Thyroid gland (tissue), 4 donors: ENCODE measurements at places on chromosomes 12 and 14. TPM values are rescaled to one million over a fixed set of nuclear protein-coding genes. Genes with fewer than 3 reads are reported as not detected.
A peak's percentile ranks its signal among the peaks of the same experiment; 100 is the strongest.

TSHR gene
- total RNA-seq, result 551 TPM

FGF23 gene
- total RNA-seq, result not detected

AHNAK2 gene
- total RNA-seq, result 8.9 TPM

TAS2R9 gene
- total RNA-seq, result not detected

DNA sequence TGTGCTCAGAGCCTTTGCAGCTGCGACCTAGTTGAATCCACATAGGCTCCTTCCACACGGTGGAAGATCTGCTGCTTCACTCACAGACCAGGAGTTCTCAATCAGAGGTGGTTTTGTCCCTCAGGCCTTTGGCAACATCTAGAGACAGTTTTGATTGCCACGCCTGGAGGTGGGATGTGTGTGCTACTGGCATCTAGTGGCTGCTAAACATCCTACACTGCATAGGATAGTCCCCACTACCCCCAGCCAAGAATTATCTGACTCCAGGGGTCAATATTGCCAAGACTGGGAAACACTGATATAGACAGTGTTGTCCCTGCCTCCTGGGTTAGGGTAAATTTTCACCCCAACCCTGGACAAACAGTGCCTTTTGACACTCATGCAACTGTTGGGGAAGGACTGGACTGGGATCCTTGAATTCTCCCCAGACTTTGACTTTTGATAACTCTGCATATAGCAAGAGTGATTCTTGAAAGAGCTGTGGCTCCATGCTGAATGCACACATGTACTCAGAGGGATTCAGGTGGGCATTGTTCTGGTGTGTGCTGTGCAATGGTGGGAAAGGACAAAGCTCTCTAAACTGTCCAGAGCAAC is 39.8 kb downstream of the BAZ2A start:
- H3K36me3 ChIP-seq, result peaks cover 41% of the 10 kb centered on the region
- peak overlapping the region; percentile 46 for H3K27ac ChIP-seq
- DNase-seq, result no peak
- H3K4me3 ChIP-seq, result no peak overlapping the region
- H3K4me1 ChIP-seq, result peaks cover 32% of the 10 kb centered on the region

DNA sequence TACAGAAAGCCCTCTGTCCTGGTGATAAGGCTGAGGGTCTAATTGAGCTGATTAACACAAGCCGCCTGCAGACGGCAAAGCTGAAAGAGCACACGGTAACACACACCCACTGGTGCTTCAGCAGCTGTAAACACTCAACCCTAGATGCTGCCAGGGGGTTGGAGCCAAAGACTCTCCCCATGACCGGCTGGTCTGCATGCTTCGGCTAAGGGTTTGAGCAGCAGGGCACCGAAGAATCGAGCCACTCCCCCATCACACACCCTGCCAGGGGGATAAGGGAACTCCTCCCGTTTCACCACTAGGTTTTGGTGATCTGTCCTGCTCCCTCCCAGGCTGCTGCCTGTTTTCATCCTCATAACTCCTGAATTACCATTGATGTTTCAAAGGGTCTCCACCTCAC is 141.0 kb upstream of the OVCH1 start:
- H3K4me3 ChIP-seq, result no peak overlapping the region
- no peaks in the 10 kb centered on the region for H3K4me1 ChIP-seq
- DNase-seq, result no peak
- H3K36me3 ChIP-seq, result no peaks in the 10 kb centered on the region

DNA sequence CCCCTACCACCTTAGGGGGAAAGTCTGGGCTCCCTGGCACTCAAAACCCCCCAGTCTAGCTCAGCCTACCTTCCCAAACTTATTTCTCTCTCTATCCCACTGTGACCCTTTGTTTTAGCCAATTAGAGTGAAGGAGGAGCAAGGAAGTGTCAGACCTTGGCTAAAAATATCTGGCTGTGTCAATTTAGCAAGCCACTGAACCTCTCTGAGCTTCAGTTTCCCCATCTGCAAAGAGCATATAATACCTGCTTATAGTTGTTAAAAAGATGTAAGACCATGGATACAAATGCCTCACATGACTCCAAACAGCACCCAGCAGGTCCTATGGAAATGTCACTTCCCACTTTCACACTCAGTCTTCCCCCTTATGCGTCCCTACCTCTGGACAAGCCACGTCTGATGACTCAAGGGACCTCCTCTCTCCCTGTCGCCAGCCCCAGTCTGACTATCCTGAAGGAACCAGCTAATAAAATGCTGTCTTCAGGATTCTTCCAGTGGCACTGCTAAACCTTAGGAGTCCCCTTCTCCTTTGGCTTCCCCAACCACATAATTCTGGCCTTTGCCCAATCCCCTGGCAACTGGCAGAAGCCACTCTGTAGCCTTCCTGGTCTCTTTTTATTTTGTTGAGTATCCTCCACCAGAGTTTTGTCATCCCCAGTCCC is 19.3 kb downstream of the FOXN3 start:
- H3K4me3 ChIP-seq, result no peak overlapping the region
- H3K36me3 ChIP-seq, result no peaks in the 10 kb centered on the region
- DNase-seq, result no peak
- no peak overlapping the region for H3K27ac ChIP-seq

GRCh38 chr12:94762943-94763342 is 112.6 kb upstream of the TMCC3 start:
- peaks cover 18% of the 10 kb centered on the region for H3K4me1 ChIP-seq
- no peaks in the 10 kb centered on the region for H3K36me3 ChIP-seq
- H3K27me3 ChIP-seq, result no peaks in the 10 kb centered on the region
- H3K4me3 ChIP-seq, result no peak overlapping the region
- H3K27ac ChIP-seq, result peak overlapping the region; percentile 90
- DNase-seq, result no peak

DNA sequence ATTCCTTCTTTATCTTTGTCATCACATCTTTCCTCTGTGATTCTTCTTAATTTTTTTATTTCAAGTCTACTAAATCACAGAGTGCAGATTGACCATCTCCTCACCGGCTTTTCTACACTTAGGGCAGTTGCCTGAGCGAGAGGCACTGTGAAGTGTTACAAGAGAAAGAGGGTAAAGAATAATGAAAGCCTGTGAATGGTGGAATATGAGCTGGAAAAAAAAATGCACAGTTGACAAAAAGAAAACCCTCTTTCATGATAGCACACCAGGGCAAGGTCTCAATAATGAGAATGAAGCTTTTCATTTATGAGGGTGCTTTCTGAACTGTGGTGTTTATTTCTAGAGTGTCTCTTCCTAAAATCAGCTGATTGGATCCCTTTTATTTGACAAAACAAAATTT is 106.2 kb upstream of the PDE3A start:
- DNase-seq, result no peak
- H3K27me3 ChIP-seq, result no peaks in the 10 kb centered on the region
- no peak overlapping the region for H3K4me3 ChIP-seq
- H3K36me3 ChIP-seq, result no peaks in the 10 kb centered on the region
- H3K4me1 ChIP-seq, result no peaks in the 10 kb centered on the region
